Hypothalamus (tissue), 51 donors: ENCODE measurements at places on chromosomes 1 and 21.
A peak's percentile ranks its signal among the peaks of the same experiment; 100 is the strongest.

DNA sequence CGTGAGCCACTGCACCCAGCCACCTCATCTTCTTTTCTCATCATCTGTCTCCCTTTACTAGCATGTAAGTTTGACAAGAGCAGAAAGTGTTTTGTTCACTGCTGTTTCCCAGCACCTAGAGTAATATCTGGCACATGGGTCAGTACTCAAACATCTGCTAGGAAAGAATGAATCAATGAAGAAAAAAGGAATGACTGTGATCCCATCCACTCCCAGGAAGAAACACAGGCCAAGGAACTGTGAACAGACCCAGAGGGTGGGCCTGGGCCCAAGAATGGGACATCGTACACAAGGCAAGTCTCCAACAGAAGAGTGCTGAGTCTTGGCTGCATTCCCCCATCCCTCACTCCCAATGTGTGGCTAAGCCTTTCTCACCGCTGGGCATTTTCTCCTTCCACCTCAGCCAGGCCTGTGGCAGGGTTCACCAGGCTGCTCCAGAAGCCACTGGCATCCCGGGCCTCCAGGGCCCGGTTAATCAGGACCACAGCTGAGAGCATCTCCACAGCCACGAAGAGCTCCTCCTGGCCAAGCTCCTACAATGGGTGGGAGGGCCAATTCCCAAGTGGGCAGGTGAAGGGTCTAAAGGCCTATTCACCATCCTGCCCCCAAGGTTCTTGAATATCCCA is 18.4 kb downstream of the IQGAP3 start:
- DNase-seq = no peak

DNA sequence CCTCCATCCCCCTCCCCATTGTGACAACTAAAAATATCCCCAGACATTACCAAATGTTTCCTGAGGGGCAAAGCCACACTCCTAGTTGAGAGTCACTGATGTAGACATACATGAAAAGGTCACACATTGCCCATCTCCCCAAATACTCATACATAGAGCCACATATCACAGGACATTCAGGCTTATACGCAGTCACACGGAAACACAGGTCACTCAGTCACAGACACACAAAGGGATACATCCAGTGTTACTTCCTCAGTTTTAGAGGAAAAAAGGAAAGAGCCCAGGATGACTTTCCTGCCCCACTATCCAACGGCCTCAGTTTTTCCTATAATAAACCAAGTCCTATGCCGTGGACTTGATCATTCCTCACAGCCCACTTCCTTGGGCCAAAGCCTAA is 1.9 kb downstream of the SLC39A1 start:
- DNase-seq = no peak

DNA sequence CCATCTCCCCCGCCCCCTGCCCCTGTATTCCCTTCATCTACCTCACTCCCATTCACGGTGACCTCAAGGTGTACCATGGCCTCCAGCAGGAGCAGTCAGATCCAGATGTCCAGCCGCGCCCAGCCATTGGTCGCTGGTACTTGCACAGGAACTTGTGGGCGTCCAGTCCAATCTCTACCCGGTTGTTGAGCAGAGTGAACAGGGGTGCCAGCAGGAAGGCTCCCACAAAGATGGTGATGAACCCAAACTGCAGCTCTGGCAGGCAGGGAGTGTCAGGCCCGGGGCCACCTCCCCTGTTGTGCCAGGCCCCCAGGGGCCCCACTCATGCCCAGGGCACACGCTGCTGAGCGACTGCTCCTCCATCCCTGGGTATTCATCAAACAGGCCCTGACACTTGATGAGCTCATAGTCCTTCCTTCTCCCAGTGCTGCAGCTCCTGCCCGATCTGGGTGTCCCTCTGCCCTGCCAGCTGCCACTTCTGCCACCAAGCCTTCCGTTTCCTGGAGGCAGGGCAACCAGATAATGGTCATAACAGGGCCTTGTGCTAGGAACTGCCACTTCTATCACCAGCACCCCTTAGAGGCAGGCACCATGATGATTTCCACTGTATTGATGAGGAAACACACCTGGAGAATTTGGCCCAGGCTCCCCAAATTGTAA is 5.7 kb upstream of the ARHGEF19 start:
- no peak for DNase-seq

- DNase-seq = no peak
These were observed 12.3 kb downstream of the ID3 start for GRCh38 chr1:23546897-23547584.

GRCh38 chr1:43463479-43463878 is 9.7 kb upstream of the HYI start:
- DNase-seq = no peak

- DNase-seq = no peak
These were observed 541.3 kb downstream of the OMA1 start for GRCh38 chr1:58005212-58005611.

DNA sequence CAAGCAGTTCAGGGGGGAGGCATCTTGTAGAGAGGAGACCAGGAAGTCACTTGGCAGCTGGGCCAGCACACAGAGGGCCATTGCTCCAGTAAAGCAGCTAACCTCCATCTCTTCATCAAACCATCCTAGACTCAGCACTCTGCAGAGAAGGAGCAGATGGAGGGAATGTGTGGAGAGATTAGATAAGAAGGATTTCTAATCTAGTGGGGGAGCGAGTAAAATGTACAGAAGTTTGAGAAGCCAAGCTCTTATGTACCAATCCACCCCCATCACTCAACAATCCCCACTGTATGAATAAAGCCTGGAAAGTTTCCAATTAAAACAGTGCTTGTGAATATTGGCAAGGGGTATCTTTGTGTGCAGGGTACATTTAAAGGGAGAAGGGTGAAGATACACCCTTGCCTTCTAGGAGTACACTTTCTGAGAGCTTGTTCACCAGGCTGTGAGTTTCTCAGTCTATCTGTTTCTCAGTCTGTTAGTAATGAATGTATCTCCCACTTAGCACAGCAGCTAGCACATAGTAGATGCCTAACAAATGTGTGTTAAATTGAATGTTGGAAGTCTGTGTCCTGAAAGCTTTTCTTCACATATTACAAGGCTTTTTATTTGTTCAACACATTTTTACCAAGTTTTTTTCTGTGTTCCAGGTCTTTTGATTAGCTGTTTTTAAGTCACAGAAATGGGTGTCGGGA is 142.7 kb upstream of the UBE2U start:
- DNase-seq = no peak

DNA sequence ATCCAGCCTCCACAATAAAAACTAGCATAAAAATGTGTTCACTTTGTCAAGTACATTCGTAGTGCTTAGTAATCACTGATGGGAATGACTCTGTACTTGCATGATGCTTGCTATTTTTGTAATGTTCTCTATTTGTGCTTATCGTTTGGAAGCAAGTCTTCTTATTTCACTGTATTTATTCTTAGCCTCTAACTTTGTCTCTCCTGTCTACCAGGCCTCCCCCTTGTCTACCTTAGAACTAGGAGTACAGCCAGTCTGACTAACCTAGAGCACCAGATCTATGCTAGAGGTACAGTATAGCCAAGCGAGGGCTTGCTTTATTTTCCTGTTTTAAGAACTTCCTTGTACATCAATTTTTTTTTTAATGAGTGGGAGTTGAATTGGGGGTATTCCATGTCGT is 108.2 kb downstream of the VPS13D start:
- DNase-seq = no peak

DNA sequence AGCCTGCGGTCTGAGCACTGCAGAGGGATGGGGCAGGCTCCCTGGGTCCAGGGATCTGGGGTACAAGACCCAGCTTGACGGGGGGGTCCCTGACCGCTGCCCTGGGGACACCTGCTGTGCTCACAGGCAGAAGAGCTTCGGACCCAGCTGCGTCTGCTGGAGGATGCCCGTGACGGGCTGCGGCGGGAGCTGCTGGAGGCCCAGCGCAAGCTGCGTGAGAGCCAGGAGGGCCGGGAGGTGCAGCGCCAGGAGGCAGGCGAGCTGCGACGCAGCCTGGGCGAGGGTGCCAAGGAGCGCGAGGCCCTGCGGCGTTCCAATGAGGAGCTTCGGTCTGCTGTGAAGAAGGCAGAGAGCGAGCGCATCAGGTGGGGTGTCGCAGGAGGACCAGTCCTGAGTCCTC is 25.2 kb downstream of the MFAP2 start:
- DNase-seq = no peak

- no peak for DNase-seq
These were observed 40.1 kb downstream of the PIK3C2B start for GRCh38 chr1:204454476-204454875.

GRCh38 chr1:25580927-25581326 is 35.7 kb upstream of the MAN1C1 start:
- DNase-seq = no peak

- DNase-seq = peak; percentile 12
These were observed 73.0 kb downstream of the GNG12 start for GRCh38 chr1:67760030-67760821.

DNA sequence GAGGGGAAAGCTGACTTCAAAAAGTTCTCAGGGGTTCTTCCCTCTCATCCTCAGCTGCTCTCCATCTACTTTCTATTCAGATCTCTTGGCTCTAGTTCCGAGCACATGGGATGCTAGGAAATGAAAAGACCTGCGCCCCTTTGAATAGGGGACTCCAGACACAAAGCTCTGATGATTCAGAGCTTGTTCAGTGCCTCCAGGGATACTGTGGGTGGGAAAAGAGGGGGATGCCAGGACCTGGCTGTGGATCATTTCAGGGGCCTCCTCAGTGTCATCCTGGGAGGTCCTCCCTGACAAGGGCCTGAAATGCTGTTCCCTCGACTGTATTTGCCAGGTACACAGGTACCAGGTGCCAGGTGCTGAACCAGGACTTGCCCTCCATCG is 943 bp upstream of the KIAA0040 start:
- DNase-seq = no peak

DNA sequence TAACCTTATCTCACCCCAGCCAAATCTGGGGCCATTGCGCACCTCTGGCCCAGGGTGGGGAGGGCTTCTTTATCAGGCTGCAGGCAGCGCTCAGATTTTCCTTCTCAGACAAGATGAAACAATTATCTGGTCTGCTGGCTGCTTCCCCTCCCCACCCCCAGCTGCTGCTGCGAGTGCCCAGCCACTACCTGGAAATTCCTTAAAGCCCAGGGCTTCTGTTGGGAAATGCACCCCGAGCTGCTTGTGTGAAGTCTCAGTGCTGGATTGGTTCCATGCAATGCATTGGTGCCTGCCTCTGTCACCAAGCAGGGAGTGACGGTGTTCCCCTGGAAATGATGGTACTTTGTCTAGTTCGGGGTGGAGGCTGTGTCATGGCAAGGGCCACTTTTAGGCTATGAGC is 18.5 kb upstream of the ACTL8 start:
- no peak for DNase-seq

- no peak for DNase-seq
These were observed 2.0 kb upstream of the FCER1A start for GRCh38 chr1:159300146-159300545.

- DNase-seq = no peak
These were observed 28.7 kb upstream of the ARTN start for GRCh38 chr1:43904660-43905551.

- peak; percentile 25 for DNase-seq
These were observed 51.7 kb downstream of the WNT9A start for GRCh38 chr1:227895828-227896685.

- DNase-seq = no peak
These were observed 58.8 kb downstream of the SKI start for GRCh38 chr1:2286923-2287322.

DNA sequence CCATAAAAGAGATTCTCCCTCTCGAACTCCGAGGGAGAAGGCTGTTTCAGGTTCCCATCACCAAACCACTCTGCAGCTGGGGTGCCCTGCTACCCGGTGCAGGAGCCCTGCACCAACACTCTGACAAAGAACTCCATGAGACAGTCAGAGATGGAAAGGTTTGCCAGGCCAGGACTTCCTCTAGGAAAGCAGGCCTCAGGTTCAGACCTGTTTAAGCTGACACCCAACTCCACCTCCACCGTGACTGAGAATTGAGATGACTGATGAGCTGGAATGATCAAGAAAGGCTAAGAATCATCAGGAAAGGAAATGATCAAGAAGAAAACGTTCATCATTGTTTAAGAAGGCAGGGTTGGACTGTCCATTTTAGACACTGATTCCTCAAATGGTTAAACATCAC is 46.2 kb upstream of the KCNE1 start:
- no peak for DNase-seq

GRCh38 chr1:96538111-96538641 is 183.4 kb upstream of the PTBP2 start:
- DNase-seq = no peak

- no peak for DNase-seq
These were observed 49.8 kb downstream of the EPHB2 start for GRCh38 chr1:22760455-22760854.

- no peak for DNase-seq
These were observed 2.1 kb downstream of the BCAR3 start for GRCh38 chr1:93679546-93679945.

- no peak for DNase-seq
These were observed 24.5 kb upstream of the RCSD1 start for GRCh38 chr1:167605576-167605975.

- DNase-seq = no peak
These were observed 29.9 kb downstream of the TP53BP2 start for GRCh38 chr1:223815865-223816264.

DNA sequence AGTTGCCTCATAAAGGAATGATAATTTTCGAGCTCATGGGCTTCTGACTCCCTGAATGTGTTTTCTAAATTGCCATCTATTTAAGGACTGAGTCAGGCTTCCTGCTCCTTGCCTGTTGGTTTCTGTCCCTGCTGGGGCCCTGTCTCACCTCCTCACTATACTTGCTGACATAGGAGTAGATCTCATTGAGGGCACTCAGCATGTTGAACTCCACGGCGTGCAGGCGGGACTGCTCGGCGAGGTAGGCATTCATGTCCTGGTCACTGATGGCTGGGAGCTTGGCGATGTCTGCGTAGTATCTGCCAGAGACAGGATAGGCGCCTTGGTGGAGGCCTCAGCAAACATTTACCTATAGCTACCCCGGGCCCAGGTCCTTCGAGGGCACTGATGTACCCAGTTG is 116.9 kb upstream of the CD34 start:
- no peak for DNase-seq

DNA sequence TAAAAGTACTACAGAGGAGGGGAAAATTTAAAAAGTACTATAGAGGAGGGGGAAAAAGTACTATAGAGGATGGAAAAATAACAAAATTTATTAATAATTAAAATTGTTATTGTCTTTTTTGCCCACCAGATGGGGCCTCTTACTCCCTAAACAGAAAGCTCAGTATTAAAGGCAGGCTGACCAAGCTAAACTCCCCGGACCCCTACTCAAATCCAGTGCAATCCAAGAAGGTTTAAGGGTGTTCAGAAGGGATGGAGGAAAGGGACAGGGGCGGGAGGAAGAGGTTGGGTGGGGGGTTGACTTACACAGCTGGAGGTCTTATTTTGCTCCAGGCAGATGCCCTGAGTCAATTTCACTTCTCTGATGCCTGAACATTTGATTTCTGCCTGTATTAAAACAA is 13.7 kb downstream of the CD34 start:
- DNase-seq = no peak
